Neural progenitor cell (in vitro differentiated cells): ENCODE measurements at places on chromosomes 13 and 19. TPM values are rescaled to one million over a fixed set of nuclear protein-coding genes. Genes with fewer than 3 reads are reported as not detected.
A peak's percentile ranks its signal among the peaks of the same experiment; 100 is the strongest.

ZNF575 gene
- not detected in 2 replicates for total RNA-seq

PCP2 gene
- not detected in 2 replicates for total RNA-seq

- no peaks in the 10 kb centered on the region for H3K27me3 ChIP-seq
- no peaks in the 10 kb centered on the region for H3K36me3 ChIP-seq
- no peak for DNase-seq
Measured at GRCh38 chr13:19057588-19058340, 123.9 kb downstream of the TUBA3C start.

- no peak overlapping the region for H3K27ac ChIP-seq
- DNase-seq: no peak
- no peak overlapping the region for H3K4me3 ChIP-seq
- H3K4me1 ChIP-seq: peaks cover 10% of the 10 kb centered on the region
Measured at GRCh38 chr13:98055623-98056022, 87.3 kb upstream of the FARP1 start.

SIGLEC11 gene
- not detected in 2 replicates for total RNA-seq

ZNF541 gene
- total RNA-seq: not detected in 2 replicates

DNA sequence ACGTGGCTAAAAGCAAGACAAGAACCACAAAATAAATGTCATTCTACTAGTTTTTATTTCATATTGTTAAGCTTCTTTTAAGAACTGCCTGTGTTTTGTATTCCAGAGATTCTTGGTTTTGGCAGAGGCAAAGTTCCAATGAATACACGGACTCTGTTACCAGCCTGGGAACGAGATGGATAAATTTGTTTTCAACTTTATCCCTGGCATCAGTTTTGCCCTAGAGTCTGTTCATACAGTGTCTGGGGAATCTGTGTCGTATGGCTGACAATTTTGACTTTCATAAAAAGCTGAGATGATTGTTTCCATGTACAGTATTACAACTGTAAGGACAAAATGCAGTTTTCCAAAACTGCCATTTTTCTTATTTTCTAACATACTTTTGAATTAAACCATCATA is 327.6 kb downstream of the TBC1D4 start:
- no peaks in the 10 kb centered on the region for H3K4me1 ChIP-seq
- H3K27ac ChIP-seq: no peak overlapping the region
- no peaks in the 10 kb centered on the region for H3K36me3 ChIP-seq
- H3K4me3 ChIP-seq: no peak overlapping the region
- DNase-seq: no peak

PSG6 gene
- total RNA-seq: not detected in 2 replicates

TINCR gene
- total RNA-seq: 1.8 and 3.5 TPM in 2 replicates

ZNF417 gene
- 20.6 and 27.2 TPM in 2 replicates for total RNA-seq

PSMC4 gene
- total RNA-seq: 68.7 and 85.1 TPM in 2 replicates

CEACAM16 gene
- total RNA-seq: not detected in 2 replicates

CLEC11A gene
- 0.09 and 3.4 TPM in 2 replicates for total RNA-seq

DNA sequence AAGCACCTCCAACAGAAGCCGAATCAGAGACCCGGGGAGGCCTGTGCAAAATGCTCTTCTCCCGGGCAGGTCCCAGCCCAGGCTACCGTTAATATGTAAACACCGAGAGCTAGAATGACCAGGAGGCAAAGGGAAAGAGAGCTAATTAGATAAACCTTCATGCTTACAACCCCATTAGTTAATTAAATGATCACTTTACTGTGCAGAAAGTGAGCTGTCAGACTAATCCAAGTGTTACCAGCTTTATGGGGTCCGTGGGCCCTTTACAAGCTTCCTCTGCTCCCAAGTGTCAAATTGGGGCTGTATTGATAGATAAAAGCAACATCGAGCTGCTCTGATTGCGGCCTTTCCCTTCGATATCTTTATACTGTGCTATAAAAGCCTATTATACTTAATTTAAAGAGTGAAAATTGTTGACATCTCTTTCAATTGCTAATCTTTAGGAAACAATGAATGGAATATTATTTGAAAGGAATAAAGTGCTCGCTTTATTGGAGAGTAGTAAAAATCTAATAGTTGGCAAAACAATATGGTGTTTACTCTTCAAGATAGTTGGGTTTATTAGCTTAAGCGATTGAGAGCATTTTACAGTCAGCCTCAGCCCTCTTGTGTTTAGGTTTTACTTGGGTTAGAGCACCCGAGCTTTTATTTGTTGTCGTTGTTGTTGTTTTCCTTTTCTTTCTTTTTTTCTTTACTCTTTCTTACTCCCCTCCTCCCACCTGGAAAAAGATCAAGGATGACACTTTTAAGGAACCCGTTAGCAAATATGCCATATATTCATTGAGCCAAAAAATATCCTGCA is 189.3 kb upstream of the GPR12 start:
- H3K36me3 ChIP-seq: no peaks in the 10 kb centered on the region
- no peak overlapping the region for H3K4me3 ChIP-seq
- no peaks in the 10 kb centered on the region for H3K4me1 ChIP-seq

DNA sequence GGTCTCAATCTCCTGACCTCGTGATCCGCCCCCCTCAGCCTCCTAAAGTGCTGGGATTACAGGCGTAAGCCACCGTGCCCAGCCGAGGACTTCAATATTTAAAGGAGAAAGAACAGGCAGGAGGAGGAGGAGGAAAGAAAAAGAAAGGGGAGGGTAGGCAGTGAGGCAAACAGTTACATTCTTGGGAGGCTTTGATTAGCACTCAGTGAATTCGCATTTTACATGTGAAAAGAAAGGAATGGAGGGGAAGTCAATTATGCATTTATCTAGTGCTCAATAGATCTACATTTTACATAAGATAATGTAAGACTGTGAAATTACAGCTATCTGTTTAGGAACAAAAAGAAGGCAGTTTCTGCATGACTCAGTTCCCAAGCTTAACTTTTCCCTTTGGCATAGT is 30.9 kb upstream of the CXCL17 start:
- DNase-seq: peak; percentile 65
- peak overlapping the region; percentile 47 for H3K27ac ChIP-seq
- H3K4me1 ChIP-seq: peaks cover 20% of the 10 kb centered on the region

DENND1C gene
- total RNA-seq: 0.19 TPM in 1 of 2 replicates, not detected in the other

IFNL1 gene
- total RNA-seq: not detected in 2 replicates

FDX2 gene
- 7.4 and 11.4 TPM in 2 replicates for total RNA-seq

CD70 gene
- total RNA-seq: 1.2 TPM in 1 of 2 replicates, not detected in the other

DNA sequence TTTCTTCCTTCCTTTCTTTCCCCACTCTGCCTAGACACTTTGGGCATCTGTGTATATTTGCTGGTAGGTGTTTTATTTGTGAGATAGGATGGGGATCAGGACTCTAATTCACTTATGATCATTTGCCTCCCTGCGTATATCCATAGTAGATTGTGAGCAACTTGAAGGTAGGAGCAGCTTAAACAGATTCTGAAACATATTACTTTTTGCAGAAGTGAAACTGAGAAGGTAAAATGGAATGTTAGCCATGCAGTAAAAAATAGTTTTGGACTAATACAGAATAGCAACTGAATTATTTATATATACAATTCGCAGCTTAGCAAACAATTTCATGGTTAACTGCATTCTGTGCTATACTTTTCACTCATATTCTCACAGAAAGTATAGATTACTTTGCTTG is 38.7 kb downstream of the RNF6 start:
- no peak for DNase-seq
- peaks cover 9% of the 10 kb centered on the region for H3K27me3 ChIP-seq
- H3K36me3 ChIP-seq: no peaks in the 10 kb centered on the region
- no peak overlapping the region for H3K27ac ChIP-seq
- H3K4me1 ChIP-seq: no peaks in the 10 kb centered on the region
- no peak overlapping the region for H3K4me3 ChIP-seq

DNA sequence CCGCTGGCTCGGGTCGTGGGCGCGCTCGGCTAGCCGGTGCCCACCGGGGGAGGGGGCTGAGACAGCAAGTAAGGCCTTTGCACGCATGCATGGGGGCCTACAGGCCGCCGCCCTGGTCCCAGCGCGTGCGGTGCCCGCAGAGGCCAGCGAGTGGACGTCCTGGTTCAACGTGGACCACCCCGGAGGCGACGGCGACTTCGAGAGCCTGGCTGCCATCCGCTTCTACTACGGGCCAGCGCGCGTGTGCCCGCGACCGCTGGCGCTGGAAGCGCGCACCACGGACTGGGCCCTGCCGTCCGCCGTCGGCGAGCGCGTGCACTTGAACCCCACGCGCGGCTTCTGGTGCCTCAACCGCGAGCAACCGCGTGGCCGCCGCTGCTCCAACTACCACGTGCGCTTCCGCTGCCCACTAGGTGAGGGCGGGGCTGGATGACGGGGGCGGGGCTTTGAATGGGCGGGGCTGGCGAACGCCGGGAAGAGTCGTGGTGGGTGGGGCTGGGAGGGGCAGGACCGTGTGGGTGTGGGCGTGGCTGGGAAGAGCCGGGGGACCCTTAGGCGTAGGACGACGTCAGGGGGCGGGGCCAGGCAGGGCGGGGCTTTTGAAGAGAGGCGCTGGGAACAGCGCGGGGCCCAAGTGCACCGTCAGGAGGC is 2.1 kb downstream of the CILP2 start:
- peaks cover 48% of the 10 kb centered on the region for H3K27me3 ChIP-seq
- no peaks in the 10 kb centered on the region for H3K36me3 ChIP-seq
- no peak overlapping the region for H3K4me3 ChIP-seq
- DNase-seq: peak; percentile 59

ZNF729 gene
- total RNA-seq: not detected in 2 replicates

- H3K27ac ChIP-seq: no peak overlapping the region
- H3K4me1 ChIP-seq: peaks cover 35% of the 10 kb centered on the region
- H3K4me3 ChIP-seq: peak overlapping the region; percentile 71
- H3K36me3 ChIP-seq: no peaks in the 10 kb centered on the region
- peak; percentile 55 for DNase-seq
Measured at GRCh38 chr13:106533943-106534638, 1.4 kb downstream of the EFNB2 start.

KCNJ14 gene
- 0.69 and 0.74 TPM in 2 replicates for total RNA-seq

- H3K27me3 ChIP-seq: peaks cover 7% of the 10 kb centered on the region
- no peaks in the 10 kb centered on the region for H3K4me1 ChIP-seq
- peaks cover 78% of the 10 kb centered on the region for H3K36me3 ChIP-seq
- DNase-seq: no peak
- no peak overlapping the region for H3K27ac ChIP-seq
- H3K4me3 ChIP-seq: no peak overlapping the region
Measured at GRCh38 chr19:9565900-9566705, 18.2 kb downstream of the ZNF121 start.

DNA sequence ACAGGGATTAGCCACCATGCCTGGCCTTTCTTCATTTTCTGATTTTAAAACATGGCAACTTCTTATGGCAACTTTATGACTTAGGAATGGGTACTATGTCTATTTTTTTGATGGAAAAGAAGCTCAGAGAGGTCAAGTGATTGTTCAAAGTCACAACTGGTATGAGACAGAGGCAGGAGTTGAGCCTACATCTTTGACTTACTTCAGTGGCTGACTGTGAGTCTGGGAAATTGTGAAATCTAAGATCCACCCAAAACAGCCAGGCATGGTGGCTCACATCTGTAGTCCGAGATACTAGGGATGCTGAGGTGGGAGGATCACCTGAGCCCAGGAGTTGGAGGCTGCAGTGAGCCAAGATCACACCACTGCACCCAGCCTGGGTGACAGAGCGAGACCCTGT is 2.4 kb upstream of the ACTL9 start:
- peaks cover 22% of the 10 kb centered on the region for H3K27me3 ChIP-seq
- H3K27ac ChIP-seq: no peak overlapping the region
- H3K36me3 ChIP-seq: no peaks in the 10 kb centered on the region
- H3K4me3 ChIP-seq: no peak overlapping the region

DNA sequence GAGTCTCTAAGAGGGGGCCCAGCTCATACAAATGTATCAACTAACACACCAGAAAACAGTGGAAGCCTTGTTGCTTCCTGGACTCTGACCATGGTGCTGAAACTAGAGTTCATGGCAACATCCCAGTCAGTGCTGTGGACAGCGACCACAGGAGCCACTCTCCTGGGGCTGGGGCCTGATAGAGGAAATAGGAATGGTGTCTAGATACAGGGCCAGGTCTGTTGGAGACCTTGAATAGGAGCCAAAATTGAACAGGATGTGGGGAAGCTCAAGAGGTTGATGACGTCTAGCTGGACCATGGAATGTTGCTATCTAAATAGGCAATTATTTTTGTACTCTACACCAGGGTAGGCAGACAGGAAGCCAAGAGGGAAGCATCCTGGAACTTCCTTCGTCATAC is 21.7 kb downstream of the LILRB4 start:
- H3K36me3 ChIP-seq: no peaks in the 10 kb centered on the region
- no peak overlapping the region for H3K4me3 ChIP-seq
- no peaks in the 10 kb centered on the region for H3K4me1 ChIP-seq
- H3K27me3 ChIP-seq: no peaks in the 10 kb centered on the region

GRCh38 chr19:54535601-54536000 is 33.0 kb downstream of the LAIR2 start:
- no peaks in the 10 kb centered on the region for H3K4me1 ChIP-seq
- H3K36me3 ChIP-seq: no peaks in the 10 kb centered on the region
- H3K27me3 ChIP-seq: no peaks in the 10 kb centered on the region
- DNase-seq: no peak

TMEM259 gene
- total RNA-seq: 31.7 and 175 TPM in 2 replicates

GRCh38 chr19:50677636-50678035 is 28.4 kb downstream of the C19orf81 start:
- H3K4me3 ChIP-seq: no peak overlapping the region
- H3K27me3 ChIP-seq: peaks cover 44% of the 10 kb centered on the region
- no peak for DNase-seq
- H3K36me3 ChIP-seq: no peaks in the 10 kb centered on the region

DNA sequence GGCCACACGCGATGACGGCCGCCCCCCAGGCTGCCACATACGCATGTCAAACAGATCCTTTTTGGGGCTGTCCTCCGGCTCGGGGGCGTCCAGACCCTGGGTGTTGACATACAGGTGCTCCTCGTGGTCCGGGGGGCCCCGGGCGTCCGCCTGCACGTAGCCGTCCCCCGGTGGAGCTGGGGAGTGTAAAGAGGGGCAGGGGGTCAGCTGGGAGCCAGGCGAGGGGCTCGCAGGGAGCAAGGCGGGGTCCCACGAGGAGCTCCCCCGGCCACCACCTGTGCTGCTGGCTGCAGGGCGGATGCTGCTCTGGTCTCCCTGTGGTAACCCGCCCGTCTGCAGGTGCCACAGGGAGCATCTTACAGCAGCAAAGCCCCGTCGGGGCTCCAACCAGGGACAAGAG is 16.1 kb upstream of the C2CD4C start:
- H3K36me3 ChIP-seq: no peaks in the 10 kb centered on the region
- no peaks in the 10 kb centered on the region for H3K4me1 ChIP-seq
- no peak overlapping the region for H3K4me3 ChIP-seq
- no peak overlapping the region for H3K27ac ChIP-seq

MBD3L2 gene
- not detected in 2 replicates for total RNA-seq

OR7C2 gene
- total RNA-seq: not detected in 2 replicates

GRCh38 chr13:53408847-53409568 is 380.4 kb downstream of the OLFM4 start:
- no peak for DNase-seq
- no peak overlapping the region for H3K27ac ChIP-seq
- no peaks in the 10 kb centered on the region for H3K27me3 ChIP-seq
- no peak overlapping the region for H3K4me3 ChIP-seq
- no peaks in the 10 kb centered on the region for H3K36me3 ChIP-seq

- no peak overlapping the region for H3K4me3 ChIP-seq
- H3K27ac ChIP-seq: no peak overlapping the region
- H3K27me3 ChIP-seq: no peaks in the 10 kb centered on the region
- H3K4me1 ChIP-seq: no peaks in the 10 kb centered on the region
- no peaks in the 10 kb centered on the region for H3K36me3 ChIP-seq
Measured at GRCh38 chr19:46356149-46357055, 9.5 kb downstream of the PPP5C start.

- no peaks in the 10 kb centered on the region for H3K4me1 ChIP-seq
- no peaks in the 10 kb centered on the region for H3K36me3 ChIP-seq
Measured at GRCh38 chr13:44715287-44716230, 139.4 kb upstream of the TSC22D1 start.
